ENCODE measurements at places on chromosomes 7 and 10.

DNA sequence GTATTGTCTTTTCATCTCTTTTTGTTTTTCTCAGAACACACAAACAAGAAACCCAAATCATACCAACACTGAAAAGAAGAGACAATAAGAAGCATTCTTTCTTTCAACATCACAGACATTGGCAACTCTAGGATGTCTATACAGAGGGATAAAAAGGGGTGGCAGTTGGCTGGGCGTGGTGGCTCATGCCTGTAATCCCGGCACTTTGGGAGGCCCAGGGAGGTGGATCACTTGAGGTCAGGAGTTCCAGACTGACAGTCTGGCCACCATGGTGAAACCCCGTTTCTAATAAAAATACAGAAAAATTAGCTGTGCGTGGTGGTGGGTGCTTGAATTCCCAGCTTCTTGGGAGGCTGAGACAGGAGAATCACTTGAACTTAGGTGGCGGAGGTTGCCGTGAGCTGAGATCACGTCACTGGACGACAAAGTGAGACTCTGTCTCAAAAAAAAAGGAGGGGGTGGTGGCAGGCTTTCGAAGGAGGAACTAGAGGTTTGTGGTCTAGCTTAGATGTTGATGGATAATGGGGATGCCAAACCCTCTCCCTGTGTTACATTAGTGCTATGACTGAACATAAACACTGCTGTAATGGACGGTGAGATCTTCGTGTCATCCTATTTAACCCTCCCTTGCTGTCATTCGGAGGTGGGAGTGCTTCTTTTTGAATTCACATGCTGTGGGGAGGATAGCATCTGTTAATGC, 9.4 kb downstream of the CNNM2 start:
- DNase-seq = no peak

- DNase-seq = no peak
These were observed 57.7 kb upstream of the KCNIP2 start for GRCh38 chr10:101901340-101901739.

- no peak for DNase-seq
These were observed 81.6 kb upstream of the MYO3A start for GRCh38 chr10:25852364-25852941.

DNA sequence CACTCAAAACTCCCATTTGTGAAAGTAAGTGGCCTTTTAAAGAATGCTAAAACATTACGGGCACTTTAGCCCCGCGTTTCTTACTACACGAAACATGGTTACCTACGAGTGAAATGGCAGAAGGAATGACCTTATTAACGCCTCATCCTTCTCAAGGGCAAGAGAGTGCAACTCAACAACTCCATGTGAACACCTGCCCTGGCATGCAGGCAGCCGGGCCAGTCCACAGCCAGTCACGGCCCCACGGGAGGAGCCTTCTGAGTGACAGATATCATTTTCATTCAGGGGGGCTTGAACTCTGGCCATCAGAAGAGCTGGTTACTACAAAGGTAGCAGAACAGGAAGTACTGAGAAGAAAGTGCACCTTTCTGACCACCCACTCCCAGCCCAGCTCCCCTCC, 236.1 kb downstream of the PTPRN2 start:
- no peak for DNase-seq

DNA sequence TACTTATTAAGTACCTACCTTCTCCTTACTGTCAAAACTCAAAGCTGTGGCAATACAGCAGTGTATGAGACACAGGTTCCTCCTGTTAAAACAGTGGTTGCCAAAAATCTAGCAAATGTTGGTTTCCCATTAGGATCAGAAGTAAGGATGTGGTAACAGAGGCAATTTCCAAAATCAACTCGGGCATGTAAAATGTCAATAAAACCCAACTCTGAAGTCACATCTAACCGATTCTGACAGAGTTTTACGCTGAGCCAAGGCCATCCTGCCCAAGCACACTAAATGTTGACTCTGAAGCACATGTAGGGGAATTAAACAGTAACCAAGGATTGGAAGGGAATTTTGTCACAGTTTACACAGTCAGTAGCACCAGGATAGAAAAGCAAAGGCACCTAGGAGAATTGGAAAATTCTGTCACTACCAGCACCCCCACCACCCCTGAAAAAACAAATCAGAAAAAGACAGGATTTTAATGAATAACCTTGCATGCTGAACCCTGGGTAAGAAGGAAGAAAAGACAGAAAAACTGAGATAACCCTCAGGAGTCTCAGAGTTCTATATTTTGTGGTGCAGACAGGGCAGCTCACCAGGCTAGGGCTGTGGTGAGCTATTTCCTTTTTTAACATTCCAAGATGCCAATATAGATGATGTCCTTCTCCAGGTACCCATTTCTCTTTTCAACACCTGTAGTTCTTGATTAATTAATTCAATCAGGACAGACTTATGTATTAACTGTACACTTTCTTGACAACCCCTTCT, 119.5 kb downstream of the DOCK4 start:
- no peak for DNase-seq

DNA sequence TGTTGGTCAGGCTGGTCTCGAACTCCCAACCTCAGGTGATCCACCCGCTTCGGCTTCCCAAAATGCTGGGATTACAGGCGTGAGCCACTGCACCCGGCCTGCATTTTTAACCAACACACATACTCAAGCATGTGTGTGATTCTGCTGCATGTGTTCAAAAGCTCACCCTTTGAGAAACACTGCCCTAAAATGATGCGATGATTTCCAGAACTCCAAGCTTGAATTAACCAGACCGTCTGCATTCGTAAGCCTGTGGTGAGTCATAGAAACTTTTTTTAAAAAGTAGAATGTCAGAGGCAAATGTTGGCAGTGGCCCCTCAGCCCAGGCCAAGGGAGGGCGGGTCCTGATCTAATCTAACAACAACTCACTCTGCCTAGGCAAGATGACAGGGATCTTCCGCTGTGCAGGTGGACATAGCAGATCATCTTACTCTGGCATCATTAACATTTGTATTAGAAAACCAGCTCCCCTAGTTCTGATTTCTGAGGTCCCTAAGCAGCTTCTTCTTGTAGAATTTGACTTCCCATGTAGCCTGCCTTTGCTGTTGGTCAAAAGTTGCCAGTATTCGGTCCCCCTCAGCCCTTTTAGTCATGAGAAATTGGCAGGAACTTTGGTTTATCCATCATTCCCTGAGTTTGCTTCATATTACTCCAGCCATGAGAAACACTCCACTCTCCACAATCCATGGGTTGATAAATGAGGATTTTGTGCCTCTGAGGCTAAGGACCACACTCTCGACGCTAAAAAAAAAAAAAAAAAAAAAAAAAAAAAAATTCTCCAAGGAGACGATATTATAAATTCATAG, 190.4 kb downstream of the SKIDA1 start:
- DNase-seq = peak; percentile 92

DNA sequence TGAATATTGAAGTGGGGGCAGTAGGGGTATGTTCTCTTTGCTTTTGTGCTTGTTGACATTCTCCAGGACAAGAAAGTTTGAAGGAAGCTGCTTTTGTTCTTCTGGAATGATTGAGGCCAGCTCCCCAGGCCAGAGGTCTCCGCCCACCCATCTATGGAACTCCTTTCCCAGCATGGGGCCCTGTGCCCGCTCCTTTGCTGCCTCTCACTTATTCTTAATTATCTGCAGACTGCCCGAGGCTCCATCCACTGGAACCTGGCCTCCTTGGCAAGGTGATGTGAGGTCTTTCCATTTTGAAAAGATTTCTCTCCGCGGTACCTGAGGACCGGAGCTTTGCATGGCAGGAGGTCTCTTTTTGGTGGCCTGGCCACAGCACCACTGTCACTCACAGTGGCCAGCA, 39.3 kb upstream of the MKI67 start:
- no peak for DNase-seq

GRCh38 chr7:142637240-142637639, 112.0 kb upstream of the PRSS1 start:
- no peak for DNase-seq

- DNase-seq = peak; percentile 65
These were observed 10.8 kb downstream of the STAMBPL1 start for GRCh38 chr10:88890681-88891381.

DNA sequence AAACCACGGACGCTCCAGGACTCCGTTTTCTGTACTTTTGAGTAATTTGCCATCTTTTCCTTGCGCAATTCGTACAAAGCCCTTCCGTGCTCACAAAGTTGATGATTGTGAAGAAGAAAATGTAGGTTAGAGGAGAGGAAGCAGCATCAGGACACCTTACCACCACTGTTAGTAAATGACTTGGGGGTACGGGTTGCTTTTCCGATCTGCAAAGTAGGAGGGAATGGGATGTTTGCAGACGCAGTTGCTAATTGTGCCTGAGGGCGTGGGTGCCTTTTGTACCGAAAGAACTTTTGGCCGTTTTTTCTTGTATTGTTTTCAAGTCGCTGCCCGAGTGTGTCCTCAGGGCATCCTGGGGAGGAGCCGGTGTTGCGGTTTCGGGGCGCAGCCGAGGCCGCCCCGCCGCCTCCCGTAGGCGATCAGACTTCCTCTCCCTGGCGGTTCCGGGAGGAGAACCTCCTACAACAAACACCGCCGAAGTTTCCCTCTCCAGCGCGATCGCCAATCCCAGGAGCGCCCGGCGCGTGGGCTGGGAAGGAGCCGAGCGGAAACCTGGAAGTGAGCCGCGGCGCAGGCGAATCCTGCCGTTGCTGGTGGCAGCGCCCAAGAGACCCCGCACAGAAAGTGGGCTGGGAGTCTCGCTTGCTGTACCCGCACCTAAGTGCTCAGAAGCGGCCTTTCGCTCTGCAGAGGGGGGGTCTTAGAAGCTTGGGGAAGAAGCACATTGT, 1.0 kb downstream of the PRR15 start:
- DNase-seq = peak; percentile 72

DNA sequence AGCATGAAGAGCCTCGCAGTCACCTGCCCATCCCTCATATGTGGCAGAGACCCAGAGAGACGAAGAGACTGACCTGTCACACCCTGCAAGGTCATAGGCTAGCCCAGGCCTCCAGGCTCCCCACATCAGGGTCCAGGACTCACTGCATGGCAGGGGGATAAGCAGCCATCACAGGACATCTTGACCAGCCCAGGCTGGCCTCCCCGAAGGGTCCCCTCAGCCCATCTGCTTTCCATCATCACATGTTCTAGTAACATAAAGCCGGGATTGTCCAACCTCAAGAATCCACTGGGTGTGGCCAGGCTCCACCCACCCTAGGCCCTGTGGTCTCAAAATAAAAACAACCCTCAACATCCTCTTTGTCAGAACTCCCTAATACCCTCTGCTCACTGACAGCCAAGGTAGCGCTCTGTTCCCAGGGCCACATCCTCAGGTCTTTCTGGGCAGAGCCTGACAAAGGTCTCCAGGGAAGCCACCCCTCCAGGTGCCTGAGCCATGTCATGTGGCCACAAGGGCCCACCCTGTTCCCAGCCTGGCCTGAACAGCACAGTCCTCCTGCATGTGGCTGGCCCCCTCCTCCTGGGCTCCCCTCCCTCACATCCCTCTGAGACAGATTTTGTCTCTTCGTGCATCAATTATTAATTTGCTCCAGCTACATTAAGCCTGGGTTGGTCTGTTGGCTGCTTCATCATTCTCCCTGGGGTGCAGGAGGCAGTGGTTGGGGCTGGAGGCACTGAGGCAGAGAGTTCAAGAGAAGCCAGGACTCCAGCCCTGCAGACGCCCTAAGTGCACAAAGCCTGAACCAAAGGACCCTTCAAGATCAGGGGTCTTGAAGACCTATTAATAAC, 131.8 kb upstream of the UNC5B start:
- DNase-seq = no peak

GRCh38 chr7:143463556-143463955, 14.1 kb upstream of the TAS2R41 start:
- no peak for DNase-seq

- no peak for DNase-seq
These were observed 26.7 kb upstream of the FGFR2 start for GRCh38 chr10:121624836-121625486.

- no peak for DNase-seq
These were observed 35.8 kb downstream of the WIPF3 start for GRCh38 chr7:29841926-29842701.

- no peak for DNase-seq
These were observed 214.6 kb downstream of the PTEN start for GRCh38 chr10:88077977-88078376.
